ENCODE measurements at places on chromosomes 2 and 18. TPM values are rescaled to one million over a fixed set of nuclear protein-coding genes. Genes with fewer than 3 reads are reported as not detected.

DNA sequence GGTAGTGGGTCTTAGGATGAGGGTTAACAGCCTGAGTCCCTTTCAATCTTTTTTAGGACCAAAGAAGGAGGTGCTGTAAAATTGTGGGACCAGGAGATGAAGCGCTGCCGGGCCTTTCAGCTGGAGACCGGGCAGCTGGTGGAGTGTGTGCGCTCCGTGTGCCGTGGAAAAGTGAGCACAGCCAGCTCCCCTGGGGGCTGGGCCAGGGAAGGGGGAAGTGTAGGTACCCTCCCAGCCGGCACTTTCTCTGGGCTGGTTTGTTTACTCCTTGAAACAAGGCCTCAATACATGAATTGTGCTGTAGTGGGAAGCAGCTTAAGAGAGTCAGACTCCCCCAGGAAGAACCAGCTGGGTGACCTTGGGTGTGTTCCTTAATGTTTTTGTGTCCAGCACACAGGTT, 90.1 kb downstream of the RTN4 start:
- no peak for DNase-seq

DNA sequence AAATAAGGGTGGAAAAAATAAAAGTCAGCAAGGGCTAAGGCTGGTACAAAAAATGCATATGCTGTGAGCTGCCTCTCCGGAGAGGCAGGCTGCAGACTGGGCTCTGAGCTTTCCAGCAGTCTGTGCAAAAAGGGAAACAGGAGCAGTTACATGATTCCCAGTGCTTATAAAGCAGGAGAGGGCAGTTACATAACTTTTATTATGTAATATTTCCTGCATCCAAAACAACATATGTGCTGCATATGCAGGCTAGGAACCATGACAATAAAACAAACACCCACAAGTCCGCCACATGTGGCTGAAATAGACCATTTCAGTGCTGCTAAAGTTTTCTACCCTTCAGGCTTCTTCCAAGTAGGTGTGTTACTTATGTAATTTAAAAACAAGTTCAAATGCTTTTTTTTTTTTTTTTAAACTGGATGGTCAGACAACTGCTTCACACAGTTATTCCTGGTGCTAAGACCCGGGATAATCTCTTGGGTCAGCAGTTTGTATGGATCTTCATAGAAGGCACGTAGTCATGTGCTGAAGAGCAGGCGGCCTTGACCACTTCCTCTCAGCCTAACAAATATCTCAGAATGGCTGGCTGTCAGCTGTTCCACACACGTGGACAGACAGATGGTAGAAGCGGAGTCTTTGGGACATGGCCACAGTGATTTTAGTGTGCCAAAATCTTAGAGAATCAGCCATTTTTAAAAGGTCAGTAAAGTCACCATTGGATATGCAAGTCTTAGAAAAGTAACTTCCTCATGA, 43.5 kb downstream of the ARMC9 start:
- no peak for DNase-seq

GRCh38 chr18:46163091-46163490, 58.9 kb downstream of the HAUS1 start:
- no peak for DNase-seq

- no peak for DNase-seq
These were observed 417.0 kb downstream of the EIPR1 start for GRCh38 chr2:2960441-2961133.

Gene PAX3
- total RNA-seq: not detected

Gene OSGEPL1
- 8.7 TPM for total RNA-seq

Gene CTAGE1
- not detected for total RNA-seq

Gene RAPH1
- total RNA-seq: 15.1 TPM

Measured in Right ventricle myocardium inferior (tissue), 1 donor.